ENCODE measurements at places on chromosomes 5 and 9. TPM values are rescaled to one million over a fixed set of nuclear protein-coding genes. Genes with fewer than 3 reads are reported as not detected.
A peak's percentile ranks its signal among the peaks of the same experiment; 100 is the strongest.

The SPINK13 gene
- not detected for total RNA-seq

The ATG12 gene
- 43.0 TPM for total RNA-seq

The POU4F3 gene
- total RNA-seq, result 0.25 TPM

The MLANA gene
- not detected for total RNA-seq

The DIPK1B gene
- total RNA-seq, result 56.2 TPM

The CDH6 gene
- 0.47 TPM for total RNA-seq

- no peak for DNase-seq
These were observed 6.2 kb upstream of the NEUROG1 start for GRCh38 chr5:135541807-135542502.

GRCh38 chr9:89890326-89890980, 285.6 kb downstream of the GADD45G start:
- peak; percentile 31 for DNase-seq

DNA sequence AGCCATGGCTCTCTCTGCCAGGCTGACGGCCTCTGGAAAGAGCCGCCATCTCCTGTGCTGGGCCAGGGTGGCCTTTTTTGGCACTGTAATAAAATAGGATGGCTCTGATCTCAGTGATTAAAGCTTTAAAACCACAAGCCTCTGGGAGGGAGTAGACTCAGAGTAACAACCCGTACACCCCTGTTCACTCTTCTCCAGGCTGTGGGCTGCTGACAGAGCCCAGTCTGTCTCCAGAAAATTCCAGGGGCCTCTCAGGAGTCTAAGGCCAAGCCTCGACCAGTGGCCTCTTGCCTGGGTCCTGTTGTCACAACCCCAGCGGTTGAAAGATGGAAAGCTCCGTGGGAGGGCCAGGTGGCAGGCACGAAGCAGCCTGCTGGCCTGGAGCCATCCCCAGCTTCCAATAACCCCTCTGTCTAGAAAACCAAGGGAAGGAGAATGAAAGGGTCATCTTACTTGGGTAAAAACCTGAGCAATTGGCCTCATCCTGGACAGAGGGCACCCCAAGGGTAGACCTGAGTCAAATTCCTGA, 286.7 kb upstream of the ZNF462 start:
- DNase-seq, result no peak

DNA sequence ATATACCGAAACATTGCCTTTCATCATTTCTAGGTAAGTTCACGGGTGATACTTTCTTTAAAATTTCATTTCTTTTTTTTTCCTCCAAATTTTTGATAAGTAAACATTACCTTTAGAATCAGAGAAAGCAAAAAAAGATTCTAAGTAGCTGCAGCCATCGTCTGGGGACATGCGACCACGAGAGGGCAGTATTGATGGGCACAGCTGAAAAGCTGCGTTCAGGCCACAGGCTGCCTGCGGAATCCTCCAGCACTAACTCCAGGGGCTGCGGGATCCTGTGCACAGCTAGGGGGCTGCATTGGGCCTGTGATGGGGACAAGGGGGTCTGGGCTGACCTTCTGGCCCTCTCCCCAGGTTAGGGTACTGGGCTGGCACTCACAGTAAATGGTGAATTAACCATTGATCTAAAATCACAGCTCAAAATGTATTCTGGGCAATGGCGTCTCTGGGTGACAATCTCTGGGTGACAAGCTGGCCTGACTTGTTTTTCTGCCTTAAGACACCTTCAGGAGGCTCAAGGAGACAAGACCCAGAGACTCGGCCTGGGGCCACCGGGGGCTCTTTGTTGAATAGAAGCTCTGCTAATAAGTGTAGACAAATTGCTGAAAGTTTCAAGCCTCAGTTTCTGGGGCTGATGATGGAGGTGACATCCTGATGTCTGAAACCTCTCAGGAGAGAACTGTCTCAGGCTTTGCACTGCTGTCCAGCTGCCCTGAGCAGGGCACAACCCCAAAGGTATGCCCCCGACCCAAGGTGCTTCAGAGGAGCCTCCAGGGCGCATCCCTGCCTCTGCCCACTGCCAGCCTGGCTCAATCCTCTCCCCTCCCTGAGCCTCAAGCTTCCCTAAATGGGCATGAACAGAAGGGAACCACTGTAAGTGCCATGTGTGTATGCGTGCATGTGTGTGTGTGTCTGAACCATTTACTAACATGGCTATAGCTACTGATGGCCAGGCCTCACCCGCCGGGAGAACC, 44.3 kb upstream of the SARDH start:
- DNase-seq, result peak; percentile 71

GRCh38 chr5:62421414-62421813, 8.9 kb downstream of the IPO11 start:
- DNase-seq, result no peak

GRCh38 chr9:133727277-133727875, 10.8 kb downstream of the SARDH start:
- no peak for DNase-seq

GRCh38 chr5:160548949-160549645, 127.4 kb downstream of the PTTG1 start:
- DNase-seq, result no peak

DNA sequence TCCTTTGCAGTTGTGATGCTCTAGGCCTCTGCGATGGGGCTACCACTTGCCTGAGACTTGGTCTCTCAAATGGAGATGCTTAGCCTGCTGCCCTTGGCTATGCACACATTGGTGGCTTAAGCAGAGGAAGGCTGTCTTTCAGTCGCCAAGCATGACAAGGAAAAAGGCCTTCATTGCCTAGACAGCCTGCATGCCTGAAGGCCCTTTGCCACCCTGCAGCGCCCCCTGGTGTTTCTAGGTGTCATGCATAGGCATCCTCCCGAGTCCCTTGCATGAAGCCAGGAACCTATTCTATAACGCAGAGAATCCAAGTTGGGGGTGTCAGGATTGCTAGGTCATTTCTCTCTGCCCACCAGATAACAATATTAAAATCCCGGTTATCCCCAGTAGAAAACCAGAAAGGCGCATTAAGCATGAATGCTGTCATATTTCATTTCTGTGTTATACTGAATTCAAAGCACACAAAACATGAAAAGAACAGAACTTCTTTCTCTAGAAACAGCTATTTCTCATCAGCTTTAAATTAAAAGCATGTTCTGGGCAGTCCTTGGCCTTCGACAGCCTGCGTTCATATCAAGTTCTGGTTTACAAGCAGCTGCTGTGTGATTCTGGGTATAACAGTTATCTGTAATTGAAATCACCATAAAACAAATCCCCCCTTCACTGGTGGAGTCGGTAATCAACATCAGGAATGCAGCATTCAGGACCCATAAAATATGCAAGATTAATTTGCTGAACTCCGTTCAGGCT, 59.7 kb upstream of the TRPC7 start:
- peak; percentile 80 for DNase-seq

DNA sequence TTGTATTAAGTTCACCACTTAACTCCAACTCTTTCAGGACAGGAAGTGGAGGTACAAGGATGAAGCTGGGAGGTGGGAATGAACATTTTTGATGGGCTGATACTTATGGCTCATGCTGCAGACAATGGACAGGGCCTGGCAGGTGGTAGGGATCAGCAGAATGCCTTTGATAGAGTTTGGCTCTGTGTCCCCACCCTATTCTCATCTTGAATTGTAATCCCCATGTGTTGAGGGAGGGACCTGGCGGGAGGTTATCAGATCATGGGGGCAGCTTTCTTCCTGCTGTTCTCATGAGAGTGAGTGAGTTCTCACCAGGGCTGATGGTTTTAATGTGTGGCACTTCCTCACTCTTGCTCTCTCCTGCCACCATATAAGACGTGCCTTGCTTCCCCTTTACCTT, 87.3 kb upstream of the PRLR start:
- DNase-seq, result no peak

GRCh38 chr5:172858511-172858989, 24.5 kb downstream of the ERGIC1 start:
- no peak for DNase-seq

DNA sequence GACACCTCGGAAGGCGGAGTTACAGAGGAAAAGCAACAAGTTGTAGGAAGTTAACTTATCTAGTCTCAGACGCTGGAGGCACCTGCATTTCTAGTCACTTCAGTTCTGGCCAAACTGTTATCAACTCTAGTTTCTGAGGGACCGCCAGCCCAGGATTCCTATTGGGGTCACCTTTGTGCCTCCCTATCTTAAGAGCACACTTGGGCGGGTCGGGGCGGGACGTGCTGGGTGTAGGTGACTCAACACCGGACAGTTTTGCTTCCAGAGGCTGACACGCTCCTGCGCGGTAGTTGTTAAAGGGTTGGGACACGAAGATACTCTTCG, 679 bp upstream of the KDM4C start:
- no peak for DNase-seq

Data from mesothelial cell of epicardium (in vitro differentiated cells).